ENCODE measurements at places on chromosomes 11 and 22. TPM values are rescaled to one million over a fixed set of nuclear protein-coding genes. Genes with fewer than 3 reads are reported as not detected.

DNA sequence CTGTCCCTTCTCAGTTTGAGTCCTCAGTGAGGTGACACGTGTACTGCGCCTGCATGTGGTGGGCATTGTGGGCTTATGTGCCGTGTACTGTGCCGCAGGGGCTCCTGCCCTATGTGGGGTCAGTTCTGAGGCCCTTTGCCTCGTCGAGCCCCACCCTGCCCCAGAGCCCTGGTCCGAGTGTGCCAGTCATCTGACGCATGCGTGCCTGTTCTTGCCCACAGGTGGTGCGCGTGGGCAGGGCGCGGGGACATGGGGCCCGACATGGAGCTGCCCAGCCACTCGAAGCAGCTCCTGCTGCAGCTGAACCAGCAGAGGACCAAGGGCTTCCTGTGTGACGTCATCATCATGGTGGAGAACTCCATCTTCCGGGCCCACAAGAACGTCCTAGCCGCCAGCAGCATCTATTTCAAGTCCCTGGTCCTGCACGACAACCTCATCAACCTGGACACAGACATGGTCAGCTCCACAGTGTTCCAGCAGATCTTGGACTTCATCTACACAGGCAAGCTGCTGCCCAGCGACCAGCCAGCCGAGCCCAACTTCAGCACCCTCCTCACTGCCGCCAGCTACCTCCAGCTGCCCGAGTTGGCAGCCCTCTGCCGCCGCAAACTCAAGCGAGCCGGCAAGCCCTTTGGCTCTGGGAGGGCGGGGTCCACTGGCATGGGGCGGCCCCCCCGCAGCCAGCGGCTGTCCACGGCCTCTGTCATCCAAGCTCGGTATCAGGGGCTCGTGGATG is 22.3 kb upstream of the TMEM191C start:
- DNase-seq: peak; percentile 13

DNA sequence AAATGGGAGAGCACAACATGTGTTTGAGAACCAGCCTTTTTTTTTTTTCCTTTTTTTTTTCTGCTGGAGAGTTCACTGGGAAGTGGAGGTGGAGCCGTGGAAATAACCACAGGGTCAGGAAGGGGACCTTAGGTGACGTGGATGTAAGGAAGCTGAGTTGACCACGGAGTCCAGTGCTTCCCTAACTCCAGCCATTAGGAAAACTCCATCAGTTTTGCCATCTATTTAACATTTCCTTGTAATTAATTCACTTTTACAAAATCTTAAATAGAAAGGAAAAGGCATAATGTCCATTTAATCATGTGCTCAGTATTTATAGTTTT is 2.0 kb upstream of the CDK2AP2 start:
- no peak for DNase-seq

DNA sequence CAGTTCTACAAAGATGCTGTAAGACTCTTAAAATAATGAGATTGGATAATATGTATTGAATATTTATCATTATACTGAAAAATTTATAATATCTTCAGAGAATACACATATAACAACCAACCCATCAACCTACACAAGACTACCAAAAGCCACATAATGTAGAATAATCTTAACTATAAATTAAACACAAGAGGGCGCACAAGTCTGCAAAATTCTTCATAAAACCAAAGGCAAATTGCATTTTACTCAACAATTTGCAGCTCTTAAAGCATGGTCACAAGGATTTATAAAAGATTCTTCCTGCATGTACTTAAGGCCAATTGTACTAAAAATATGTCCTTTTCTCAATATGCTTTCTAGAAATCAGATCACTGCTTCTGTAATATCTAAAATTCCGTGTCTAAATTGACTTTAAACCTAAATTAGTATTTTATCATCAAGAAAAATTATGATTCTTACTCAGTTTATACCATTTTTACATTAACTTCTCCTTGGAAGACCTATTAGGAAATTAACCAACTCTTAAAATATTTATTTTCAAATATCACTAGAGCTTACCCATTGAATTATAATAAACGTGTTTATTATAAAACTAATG is 79.0 kb downstream of the TTC28 start:
- no peak for DNase-seq

GRCh38 chr11:40240284-40240683 is 1219.2 kb downstream of the LRRC4C start:
- DNase-seq: no peak

DNA sequence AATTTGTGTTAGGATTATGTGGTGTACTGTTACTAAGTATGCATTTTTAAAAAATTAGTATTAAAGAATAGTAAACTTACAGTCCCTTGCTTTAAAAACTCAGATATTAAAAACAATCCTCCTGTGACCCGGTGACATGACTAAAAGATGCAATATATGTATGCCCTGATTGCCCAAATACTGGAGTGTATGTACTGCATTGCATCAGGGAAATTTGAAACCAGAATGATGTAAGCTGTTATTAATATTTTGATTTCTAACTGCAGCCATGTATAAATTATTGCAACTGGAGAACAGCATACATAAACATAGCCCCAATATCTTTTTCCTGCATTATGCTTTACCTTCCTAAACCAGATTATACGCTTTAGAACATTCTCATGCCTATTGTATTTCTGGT is 3.7 kb upstream of the HSPA8 start:
- no peak for DNase-seq

GRCh38 chr11:24400059-24400665 is 96.7 kb upstream of the LUZP2 start:
- DNase-seq: no peak

LSP1 gene
- polyA plus RNA-seq: 50.1 TPM

CLDN5 gene
- 10.4 TPM for polyA plus RNA-seq

SSTR3 gene
- 26.8 TPM for polyA plus RNA-seq

PATE4 gene
- polyA plus RNA-seq: 0.73 TPM

PACS1 gene
- 111 TPM for polyA plus RNA-seq

MS4A3 gene
- polyA plus RNA-seq: 0.63 TPM

CACNA1I gene
- polyA plus RNA-seq: 1.3 TPM

Data from testis (tissue), 5 donors.